ENCODE measurements at places on chromosomes 7 and 10. TPM values are rescaled to one million over a fixed set of nuclear protein-coding genes. Genes with fewer than 3 reads are reported as not detected.

DNA sequence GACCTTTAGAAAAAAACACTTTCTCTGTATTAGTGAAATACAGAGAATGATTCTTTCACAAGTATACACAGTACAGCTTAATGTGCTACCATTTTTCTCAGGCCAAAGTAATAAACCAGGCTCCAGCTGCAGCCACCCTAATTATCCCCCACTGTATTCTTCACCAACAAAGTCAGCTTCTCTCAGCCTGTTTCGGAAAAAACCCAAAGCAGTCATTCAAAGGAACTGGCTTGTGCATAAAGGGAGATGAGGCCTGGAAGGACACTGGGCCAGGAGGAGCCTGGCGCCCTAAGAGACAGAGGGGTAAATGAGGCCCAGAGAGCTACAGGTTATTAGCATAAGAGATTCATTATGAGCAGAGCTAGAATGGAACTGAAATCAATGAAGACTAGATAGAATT lies 9.2 kb downstream of the USP54 start:
- no peak for DNase-seq

Gene CCDC172
- total RNA-seq: not detected

- DNase-seq: no peak
Measured at GRCh38 chr7:77662869-77663268, 33.4 kb upstream of the RSBN1L start.

DNA sequence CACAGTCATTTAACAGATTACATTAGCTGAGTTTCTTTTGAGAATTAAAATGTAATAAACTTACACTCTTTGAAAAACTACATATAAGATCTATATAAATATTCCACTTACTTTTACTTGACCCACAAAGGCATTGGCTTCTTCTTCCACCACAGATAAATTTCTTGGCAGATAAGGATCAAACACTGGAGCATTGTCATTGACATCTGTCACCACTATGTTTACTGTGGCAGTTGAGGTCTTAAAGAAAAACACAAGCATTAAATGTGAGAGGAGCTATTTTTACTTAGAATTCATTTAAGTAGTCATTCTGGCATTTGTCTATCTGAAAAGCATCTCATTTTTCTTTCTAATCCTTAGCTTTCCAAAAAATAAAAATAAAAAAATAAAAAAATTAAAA lies 734.4 kb downstream of the PCDH15 start:
- no peak for DNase-seq
